ENCODE measurements at places on chromosomes 2 and 18.

- no peak for DNase-seq
These were observed 638 bp downstream of the CEP192 start for GRCh38 chr18:12991821-12992179.

GRCh38 chr2:55000341-55000740 is 49.9 kb downstream of the RTN4 start:
- no peak for DNase-seq

DNA sequence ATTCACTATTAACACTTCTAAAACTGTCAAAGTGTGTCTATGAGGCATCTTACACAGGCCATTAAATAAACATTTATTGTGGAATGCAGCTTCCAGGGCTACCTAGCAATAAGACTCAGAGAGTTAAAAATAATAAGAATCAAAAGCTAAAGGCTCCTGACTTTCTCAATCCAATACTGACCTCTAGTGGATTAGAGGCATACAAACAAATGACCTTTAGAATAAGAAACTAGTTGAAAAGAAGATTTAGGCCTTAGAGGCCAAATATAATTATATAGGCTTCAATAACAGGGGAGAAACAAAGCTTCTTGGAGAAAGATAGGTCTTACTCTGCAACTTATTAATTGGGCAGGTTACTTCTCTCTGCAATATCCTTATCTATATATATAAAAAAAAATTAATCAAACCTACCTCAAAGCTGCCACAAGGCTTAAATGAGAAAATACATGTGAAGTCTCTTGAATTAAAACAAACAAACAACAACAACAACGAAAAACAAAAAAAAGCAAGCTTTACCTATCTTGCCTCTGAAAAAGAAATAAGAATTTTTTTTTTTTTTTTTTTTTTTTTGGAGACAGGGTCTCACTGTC is 246.1 kb downstream of the EXOC6B start:
- DNase-seq: no peak

GRCh38 chr18:4639628-4640310 is 184.7 kb upstream of the DLGAP1 start:
- no peak for DNase-seq

DNA sequence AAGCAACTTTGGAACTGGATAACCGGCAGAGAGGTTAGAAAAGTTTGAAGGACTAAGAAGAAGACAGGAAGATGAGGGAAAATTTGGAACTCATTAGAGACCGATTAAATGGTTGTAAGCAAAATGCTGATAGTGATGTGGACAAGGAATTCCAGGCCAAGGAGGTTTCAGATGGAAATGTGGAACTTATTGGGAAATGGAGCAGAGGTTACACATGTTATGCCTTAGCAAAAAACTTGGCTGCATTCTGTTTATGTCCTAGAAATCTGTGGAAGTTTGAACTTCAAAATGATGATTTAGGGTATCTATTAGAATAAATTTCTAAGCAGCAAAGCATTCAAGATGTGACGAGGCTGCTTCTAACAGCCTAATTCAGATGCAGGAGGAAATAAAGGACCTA is 675.1 kb upstream of the SYT4 start:
- no peak for DNase-seq

- DNase-seq: no peak
These were observed 107.1 kb downstream of the TWIST2 start for GRCh38 chr2:238954841-238955591.

DNA sequence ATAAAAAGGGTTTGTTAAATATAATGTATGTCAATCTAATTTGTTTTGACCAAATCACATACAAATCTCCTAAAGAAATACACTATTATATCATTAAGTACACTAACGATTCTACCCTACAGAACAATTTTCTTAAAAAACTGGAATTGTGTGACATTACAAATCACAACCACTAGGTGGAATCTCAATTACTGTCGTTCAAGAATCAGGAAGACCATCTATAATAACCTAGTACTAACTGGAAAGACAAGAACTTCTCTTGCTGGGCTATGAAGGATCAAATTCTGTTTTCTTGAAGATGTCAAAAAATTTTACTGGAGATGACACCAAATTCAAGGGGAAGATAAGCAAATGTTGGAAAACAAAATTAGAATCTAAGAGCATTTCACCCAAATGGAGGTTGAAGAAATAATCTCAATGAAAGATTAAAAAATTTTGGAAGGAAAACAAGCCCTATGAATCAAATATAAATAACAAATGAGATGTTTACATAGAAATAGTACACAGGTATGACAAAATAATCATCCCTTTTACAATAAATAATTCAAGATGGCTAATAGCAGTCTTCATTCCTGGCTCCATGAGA is 110.9 kb downstream of the STK39 start:
- DNase-seq: no peak

- peak; percentile 39 for DNase-seq
These were observed 1.3 kb downstream of the VWA3B start for GRCh38 chr2:98088261-98088660.

DNA sequence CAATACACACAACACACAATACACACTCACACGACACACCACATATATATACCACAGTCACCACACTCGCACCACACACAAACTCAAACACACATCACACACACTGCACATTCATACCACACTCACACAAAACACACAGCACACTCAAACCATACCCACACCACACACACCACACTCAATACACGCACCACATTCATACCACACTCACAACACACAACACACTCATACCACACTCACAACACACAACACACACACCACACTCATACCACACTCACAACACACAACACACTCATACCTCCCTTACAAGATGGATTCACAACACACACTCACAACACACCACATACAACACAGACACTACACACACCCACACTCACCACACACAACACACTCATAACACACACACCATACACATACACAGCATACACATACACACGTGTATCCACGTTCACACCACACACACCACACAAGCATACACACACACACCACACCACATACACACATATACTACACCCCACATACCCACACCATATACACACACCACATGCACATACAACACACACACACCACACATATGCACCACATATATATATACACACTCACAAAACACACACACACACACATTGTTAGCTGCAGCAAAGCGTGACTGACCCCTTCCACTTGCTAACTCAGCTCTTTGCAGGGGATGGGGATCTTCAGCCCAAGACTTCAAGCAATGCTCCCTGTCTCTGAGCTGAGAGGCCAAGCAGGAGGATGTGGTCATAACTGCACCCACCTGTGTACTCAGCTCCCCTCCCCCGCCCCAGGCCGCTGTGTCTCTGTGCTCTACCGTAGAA is 59.0 kb downstream of the SDC1 start:
- no peak for DNase-seq

- DNase-seq: no peak
These were observed 121.0 kb downstream of the SPOPL start for GRCh38 chr2:138622613-138623012.

DNA sequence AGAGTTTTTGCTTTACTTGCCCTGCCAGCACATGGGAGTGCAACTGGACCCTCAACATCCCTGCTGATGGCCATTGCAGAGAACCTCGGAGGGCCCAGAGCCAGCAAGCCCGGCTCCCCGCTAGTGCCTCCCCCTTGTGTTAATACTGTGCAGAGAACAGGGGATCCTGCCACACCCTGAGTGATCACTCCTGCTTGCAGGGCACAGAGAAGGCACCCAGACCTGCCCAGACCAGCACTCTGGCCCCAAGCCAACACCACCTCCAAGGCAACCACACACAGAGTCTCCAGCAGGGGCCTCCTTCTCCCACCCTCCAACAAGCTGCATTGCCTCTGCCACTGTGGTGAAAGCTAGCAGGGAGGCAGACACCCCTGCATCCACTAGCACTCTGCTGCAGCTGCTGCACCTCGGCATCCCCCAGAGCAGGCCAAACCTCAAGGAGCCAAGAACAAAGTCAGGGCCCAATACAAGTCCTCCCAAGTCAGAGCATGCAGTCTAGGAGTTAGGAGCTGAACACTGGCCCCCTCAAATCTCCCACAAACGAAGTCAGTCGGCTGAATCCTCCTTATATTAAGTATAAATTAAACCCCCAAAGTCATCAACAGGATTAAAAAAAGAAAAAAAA is 157.7 kb downstream of the CCDC178 start:
- DNase-seq: no peak

GRCh38 chr2:240284503-240285259 is 144.2 kb upstream of the OTOS start:
- DNase-seq: no peak

- DNase-seq: no peak
These were observed 38.1 kb downstream of the ATOH8 start for GRCh38 chr2:85791704-85792565.

DNA sequence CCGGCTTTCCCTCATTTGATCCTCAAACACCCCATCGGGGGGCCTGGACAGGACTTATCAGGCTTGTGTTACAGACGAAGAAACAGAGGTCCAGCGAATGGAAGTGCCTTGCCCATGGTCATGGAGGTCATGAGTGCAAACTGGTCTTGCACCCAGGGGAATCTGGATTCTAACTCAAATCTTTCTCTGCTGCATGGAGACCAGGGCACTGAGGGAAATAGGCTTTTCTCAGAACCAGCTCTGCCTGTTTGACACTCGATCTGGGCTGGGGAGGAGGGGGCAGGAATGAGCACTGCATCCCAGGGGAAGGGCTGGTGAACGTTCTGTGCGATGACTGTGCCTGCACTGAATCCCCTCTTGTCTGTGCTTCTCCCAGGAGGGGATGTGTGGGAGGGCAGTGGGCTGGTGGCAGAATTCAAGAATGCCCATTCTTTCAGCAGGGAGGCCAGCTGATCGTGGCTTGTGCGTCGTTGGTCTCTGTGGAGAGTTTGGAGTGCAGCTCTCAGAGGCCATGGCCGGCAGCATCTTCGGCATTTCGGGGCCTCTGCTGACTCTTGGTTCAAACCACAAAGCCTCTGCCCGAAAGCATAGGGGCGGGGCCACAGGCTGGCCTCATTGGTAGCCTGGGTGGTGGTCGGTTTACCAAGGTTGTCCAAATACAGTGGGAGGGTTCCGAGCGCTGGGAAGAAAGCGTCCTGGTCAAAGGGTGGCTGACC is 171.6 kb downstream of the DDX1 start:
- no peak for DNase-seq

GRCh38 chr2:171512683-171513195 is 9.5 kb upstream of the CYBRD1 start:
- DNase-seq: no peak

DNA sequence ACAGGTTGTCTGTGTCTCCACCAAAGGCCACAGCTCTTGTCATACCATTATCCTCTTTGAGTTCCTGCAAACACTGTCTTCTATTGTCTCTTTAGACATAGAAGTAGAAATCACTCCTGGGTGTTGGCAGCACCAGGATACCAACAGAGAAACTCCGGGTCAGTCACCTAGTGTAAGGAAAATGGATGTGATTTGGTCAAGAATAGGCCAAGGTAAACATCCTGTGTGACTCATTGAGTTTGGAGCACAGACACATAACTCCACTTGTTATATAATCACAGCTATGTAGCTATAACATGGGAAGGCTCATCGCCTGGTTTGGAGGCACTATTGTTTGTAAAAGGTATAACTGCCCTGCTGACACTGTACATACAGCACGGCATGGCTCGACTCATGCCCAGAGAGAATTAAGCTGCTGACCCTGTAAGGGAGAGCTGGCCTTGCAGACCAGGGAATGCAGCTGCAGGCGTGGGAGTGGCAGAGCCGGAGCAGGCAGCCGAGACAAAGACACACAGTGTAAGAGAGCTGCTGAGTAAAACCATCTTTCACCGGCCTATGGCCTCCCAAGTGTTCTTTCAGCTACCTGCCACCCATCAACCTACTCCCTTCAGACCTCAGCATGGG is 3.4 kb upstream of the TXNL1 start:
- no peak for DNase-seq

DNA sequence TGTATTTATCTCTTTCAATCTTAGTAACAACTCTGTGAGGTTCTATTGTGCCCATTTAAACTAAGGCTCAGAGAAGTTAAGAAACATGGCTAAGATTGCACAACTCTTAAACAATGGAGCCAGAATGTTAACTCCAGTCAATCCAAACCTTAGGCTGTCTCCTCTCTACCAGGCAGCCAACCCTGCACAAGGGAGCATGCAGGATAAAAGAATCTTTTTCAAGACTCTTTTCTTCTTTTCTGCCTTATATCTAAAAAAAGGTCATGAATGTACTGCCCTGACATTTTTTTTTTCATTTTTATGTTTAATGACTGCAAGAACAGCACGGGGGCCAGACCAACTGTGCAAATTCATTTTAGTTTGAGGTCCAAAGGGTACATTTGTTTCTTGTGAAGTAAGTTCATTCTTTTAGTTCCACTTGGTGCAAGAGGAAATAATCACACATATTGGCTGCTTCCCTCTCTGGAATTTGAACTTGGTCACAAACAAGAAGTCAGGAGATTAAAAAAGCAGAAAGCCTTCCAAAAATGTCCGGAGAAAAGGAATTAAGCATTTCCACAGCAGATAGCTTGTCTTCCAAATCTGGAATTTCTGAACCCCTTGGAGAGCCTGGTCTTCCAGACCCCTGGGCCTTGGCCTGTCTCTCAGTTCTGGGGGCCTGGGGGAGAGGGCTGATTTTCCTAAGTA is 96.0 kb upstream of the RIOK3 start:
- DNase-seq: no peak

DNA sequence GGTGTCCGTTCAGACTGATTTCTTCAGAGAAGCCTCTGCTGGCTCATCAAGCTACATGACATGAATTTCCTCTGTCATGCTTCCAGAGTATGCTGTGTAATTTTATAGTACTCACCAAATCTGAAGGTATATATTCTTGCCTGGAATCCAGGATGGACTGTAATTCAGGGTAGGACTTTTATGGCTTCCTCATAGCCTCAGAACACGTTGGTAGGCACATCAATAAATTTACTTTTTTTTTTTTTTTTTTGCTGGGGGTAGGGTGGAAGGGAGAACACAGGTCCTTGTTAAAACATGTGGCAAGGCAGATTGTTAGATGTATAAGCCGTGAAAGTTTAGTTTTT is 34.4 kb downstream of the MTA3 start:
- no peak for DNase-seq

GRCh38 chr2:55761024-55761423 is 67.4 kb upstream of the PNPT1 start:
- DNase-seq: no peak

- DNase-seq: no peak
These were observed 83.8 kb downstream of the STRN start for GRCh38 chr2:36882532-36882931.

- DNase-seq: no peak
These were observed 34.8 kb upstream of the SMIM21 start for GRCh38 chr18:75462178-75462832.

DNA sequence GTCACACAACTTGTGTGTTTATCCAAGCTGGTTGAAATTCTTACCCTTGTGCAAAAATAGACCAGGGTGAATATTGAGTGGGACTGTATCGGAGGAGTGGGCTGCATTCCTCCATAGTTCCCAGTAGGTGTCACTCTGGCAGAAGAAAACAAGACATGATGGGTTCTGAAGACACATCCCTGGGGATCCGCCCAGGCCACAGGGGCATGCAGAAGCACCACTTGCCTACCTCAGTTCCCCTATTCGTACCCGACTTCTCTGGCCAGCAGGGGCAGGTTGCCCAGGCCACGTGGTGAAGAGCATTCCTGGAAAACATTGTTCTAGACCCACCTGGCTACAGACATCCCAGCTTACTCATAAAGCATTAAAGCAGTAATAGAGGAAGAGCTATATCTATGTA is 168.2 kb downstream of the FAM210A start:
- no peak for DNase-seq
